ENCODE measurements at places on chromosomes 11 and 22. TPM values are rescaled to one million over a fixed set of nuclear protein-coding genes. Genes with fewer than 3 reads are reported as not detected.

- DNase-seq, result no peak
- H3K36me3 ChIP-seq, result no peaks in the 10 kb centered on the region
- H3K27me3 ChIP-seq, result no peaks in the 10 kb centered on the region
These were observed 23.6 kb downstream of the JRKL start for GRCh38 chr11:96413408-96413807.

Gene KDM4D
- not detected for total RNA-seq

DNA sequence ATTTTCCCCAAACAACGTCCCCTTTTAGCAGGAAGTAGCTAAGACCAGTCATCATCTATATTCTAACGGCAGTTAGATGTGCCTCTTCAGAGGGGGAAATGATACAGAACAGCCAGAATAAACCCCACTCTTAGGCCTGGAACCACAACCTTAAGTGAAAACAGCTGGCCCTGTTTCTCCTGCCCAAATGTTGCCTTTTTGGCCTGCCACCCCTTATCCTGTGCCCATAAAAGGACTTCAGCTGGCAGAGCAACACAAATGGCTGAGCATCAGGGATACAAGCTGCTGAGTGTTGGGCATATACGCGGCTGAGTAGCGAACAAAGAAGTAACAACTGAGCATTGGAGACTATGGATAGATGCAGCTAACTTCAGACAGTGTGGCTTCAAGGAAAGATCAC is 1491.4 kb downstream of the LRRC4C start:
- H3K27me3 ChIP-seq, result no peaks in the 10 kb centered on the region
- H3K4me3 ChIP-seq, result no peak overlapping the region
- H3K36me3 ChIP-seq, result no peaks in the 10 kb centered on the region
- H3K27ac ChIP-seq, result no peak overlapping the region
- DNase-seq, result no peak

Gene WNT11
- total RNA-seq, result 11.7 TPM

DNA sequence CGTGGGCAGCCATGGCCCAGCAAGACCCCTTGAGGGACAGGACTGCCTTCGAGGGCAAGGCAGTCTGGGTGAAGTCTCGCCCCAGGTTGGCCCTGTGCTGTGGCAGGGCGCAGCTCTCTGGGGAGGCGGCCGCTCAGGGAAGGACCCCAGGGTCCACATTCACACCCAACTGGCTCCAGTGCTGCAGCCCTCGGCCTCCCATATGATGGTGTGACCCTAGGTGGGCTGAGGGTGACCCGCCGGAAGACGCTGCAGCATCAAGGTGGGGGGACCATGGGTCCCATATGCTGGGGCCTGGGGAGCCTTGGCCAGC is 28.0 kb upstream of the CCDC188 start:
- DNase-seq, result no peak
- H3K27ac ChIP-seq, result no peak overlapping the region
- no peak overlapping the region for H3K4me3 ChIP-seq

- no peaks in the 10 kb centered on the region for H3K4me1 ChIP-seq
- H3K36me3 ChIP-seq, result peaks cover 14% of the 10 kb centered on the region
- DNase-seq, result no peak
- H3K27ac ChIP-seq, result no peak overlapping the region
- no peaks in the 10 kb centered on the region for H3K27me3 ChIP-seq
- no peak overlapping the region for H3K4me3 ChIP-seq
These were observed 194.9 kb downstream of the SWAP70 start for GRCh38 chr11:9858822-9859221.

Gene CASP1
- total RNA-seq, result not detected

GRCh38 chr11:126969865-126970479 is 30.6 kb downstream of the KIRREL3 start:
- no peak overlapping the region for H3K4me3 ChIP-seq
- no peak for DNase-seq
- H3K27ac ChIP-seq, result no peak overlapping the region
- no peaks in the 10 kb centered on the region for H3K36me3 ChIP-seq
- H3K4me1 ChIP-seq, result no peaks in the 10 kb centered on the region

GRCh38 chr22:35183917-35184316 is 73.4 kb upstream of the HMGXB4 start:
- no peak overlapping the region for H3K4me3 ChIP-seq
- no peak overlapping the region for H3K27ac ChIP-seq

- no peak overlapping the region for H3K4me3 ChIP-seq
- no peaks in the 10 kb centered on the region for H3K36me3 ChIP-seq
- no peaks in the 10 kb centered on the region for H3K27me3 ChIP-seq
- no peak for DNase-seq
These were observed 69.1 kb upstream of the CD82 start for GRCh38 chr11:44496391-44496790.

Gene PRG3
- not detected for total RNA-seq

DNA sequence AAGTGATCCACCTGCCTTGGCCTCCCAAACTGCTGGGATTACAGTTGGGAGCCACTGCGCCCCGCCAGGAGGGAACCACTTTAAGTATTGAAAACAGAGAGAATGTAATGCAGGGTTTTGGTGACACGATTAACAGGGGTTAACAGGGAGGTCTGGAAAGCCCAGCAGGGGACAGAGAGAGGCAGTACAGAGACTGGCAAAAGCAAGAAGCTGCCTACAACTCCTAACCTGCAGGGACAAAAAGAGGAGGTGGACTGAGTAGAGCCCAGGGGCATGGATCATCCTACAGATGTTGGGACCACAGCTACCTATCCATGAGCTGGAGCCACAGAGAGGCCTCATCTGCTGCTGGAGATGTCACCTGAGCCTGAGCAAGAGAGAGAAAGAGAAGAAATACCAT is 1.7 kb upstream of the SPINDOC start:
- no peaks in the 10 kb centered on the region for H3K27me3 ChIP-seq
- DNase-seq, result no peak
- H3K4me1 ChIP-seq, result peaks cover 3% of the 10 kb centered on the region
- peaks cover 5% of the 10 kb centered on the region for H3K36me3 ChIP-seq

DNA sequence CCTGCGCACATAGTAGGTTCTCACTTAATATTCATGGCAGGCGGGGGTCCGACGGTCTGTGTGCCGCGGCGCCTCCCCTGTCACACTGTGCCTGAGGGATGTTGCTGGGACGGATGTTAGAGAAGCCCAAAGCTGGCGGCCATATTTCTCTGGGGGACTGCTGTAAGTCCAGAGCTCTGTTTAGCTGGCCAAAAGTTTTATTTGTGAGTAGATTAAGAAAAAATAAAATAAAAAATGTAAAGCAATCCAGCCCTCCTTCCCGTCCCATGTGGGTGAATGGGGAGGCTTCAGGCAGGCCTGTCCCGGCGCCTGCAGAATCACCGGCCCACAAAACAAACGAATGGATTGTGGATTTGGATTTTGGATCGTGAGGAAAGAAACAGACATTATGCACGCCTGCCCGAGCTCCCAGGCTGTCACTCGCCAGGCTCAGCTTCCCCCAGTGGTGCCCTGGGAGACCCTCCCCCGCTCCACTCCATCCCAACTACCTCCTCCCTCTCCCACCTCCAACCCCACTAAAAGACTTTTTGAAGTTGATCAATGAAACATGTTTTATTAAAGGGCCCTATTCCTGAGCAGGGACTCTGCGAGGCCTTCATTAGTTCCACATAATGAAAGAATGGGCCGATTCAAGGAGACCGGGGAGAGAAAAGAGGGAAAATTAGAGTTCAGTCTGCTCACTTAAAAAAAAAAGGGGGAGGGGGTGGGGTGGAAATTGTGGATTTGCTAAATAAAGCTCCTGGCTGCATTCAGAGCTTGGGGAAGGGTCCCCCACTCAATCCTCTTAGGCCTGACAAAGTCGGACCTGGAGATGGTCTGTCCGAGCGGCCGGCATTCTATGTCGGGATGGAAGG is 20.4 kb upstream of the SCUBE1 start:
- H3K4me1 ChIP-seq, result no peaks in the 10 kb centered on the region
- H3K27ac ChIP-seq, result no peak overlapping the region

DNA sequence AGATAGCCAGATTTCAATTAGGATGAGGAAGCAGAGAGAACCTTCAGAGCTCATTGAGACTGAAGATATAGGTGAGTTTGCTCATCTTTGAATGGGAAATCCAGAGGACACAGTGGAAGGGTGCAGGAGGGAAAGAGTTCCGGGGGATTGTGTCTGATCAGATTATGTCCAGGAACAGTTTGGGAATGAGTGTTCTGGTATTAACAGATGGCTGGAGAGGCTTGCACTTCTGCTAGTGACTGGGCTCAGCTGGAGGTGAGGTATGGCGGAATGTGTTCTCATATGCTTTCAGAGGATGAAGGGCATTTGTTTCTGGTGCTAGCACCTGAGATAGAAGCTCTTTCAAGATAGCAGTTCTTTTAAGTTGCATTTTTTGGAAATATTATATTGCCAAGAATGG is 27.6 kb downstream of the ALKBH3 start:
- H3K36me3 ChIP-seq, result peaks cover 14% of the 10 kb centered on the region
- H3K27me3 ChIP-seq, result no peaks in the 10 kb centered on the region
- no peaks in the 10 kb centered on the region for H3K4me1 ChIP-seq
- DNase-seq, result no peak
- no peak overlapping the region for H3K4me3 ChIP-seq

Gene OR8G5
- not detected for total RNA-seq

GRCh38 chr11:128695539-128696221 is 1.8 kb downstream of the FLI1 start:
- H3K4me3 ChIP-seq, result peak overlapping the region; percentile 68
- H3K4me1 ChIP-seq, result peaks cover 12% of the 10 kb centered on the region
- no peak for DNase-seq

- H3K4me1 ChIP-seq, result peaks cover 7% of the 10 kb centered on the region
- no peaks in the 10 kb centered on the region for H3K36me3 ChIP-seq
- peak overlapping the region; percentile 75 for H3K4me3 ChIP-seq
- no peak for DNase-seq
These were observed 134.3 kb upstream of the C11orf58 start for GRCh38 chr11:16603890-16604793.

DNA sequence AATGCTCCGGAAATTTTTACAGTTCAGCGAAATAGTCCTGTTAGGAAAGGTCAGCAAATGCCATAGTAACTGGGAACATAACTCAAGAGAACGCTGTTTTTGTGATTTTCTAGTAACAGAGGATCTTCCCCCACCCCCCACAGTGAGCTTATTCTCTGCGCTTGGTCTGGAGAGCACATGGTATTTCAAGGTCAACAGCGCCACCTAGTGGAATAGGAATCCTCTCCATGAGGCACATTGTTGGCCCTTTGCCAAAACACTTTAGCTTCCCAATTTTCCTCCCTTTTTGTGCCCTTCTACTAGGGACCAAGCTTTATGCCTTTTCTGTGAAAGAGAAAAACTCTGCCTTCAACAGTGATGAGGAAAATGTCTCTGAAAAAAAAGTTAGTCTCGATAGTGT is 13.2 kb upstream of the OR4C12 start:
- no peak overlapping the region for H3K27ac ChIP-seq
- no peak overlapping the region for H3K4me3 ChIP-seq
- no peaks in the 10 kb centered on the region for H3K4me1 ChIP-seq
- DNase-seq, result no peak
- no peaks in the 10 kb centered on the region for H3K36me3 ChIP-seq

- H3K27me3 ChIP-seq, result no peaks in the 10 kb centered on the region
- H3K4me3 ChIP-seq, result no peak overlapping the region
- no peaks in the 10 kb centered on the region for H3K36me3 ChIP-seq
- no peak overlapping the region for H3K27ac ChIP-seq
- DNase-seq, result no peak
These were observed 24.7 kb upstream of the AKIP1 start for GRCh38 chr11:8886322-8886721.

DNA sequence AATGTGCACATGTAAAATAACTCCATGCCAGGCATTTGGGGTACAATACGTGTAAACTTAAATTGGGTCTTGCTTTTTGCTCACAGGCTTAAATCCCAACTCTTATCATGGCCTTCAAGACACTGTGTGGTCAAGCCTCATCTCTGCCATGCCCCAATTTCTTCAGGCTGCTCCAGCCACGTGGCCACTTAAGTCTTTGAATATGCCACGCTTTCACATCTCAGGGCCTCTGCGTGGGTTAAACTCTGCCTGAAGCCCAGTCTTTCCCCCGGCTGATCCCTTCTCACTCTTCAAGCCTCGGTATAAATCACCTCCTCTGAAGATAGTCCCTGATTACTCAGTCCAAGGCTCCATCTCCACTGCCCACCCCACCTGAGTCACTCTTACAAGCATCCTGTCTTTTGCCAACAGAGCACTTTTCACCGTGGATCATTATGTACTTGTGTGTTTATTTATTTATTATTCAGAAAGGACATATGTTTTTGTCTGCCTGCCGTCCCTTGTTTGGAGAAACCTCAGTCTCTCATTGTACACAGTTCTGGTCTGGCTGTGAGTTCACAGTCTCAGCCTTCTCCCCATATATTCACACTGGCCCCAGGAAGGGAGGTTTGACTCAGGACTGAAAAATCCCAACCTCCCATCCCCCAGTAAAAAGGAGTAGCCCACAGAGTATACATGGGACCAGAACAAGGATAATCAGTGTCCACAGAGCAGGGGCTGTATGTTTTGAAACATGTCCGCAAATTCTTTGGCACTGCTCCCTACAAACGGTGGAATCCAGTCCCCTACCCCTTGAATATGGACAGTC is 344.7 kb downstream of the MN1 start:
- no peak overlapping the region for H3K4me3 ChIP-seq
- H3K27me3 ChIP-seq, result no peaks in the 10 kb centered on the region
- H3K36me3 ChIP-seq, result no peaks in the 10 kb centered on the region
- H3K4me1 ChIP-seq, result no peaks in the 10 kb centered on the region
- DNase-seq, result no peak
- no peak overlapping the region for H3K27ac ChIP-seq

GRCh38 chr22:35324762-35325161 is 25.1 kb downstream of the TOM1 start:
- no peak overlapping the region for H3K4me3 ChIP-seq
- no peak overlapping the region for H3K27ac ChIP-seq
- H3K4me1 ChIP-seq, result no peaks in the 10 kb centered on the region
- H3K27me3 ChIP-seq, result no peaks in the 10 kb centered on the region
- no peak for DNase-seq

Gene CDC42BPG
- not detected for total RNA-seq

DNA sequence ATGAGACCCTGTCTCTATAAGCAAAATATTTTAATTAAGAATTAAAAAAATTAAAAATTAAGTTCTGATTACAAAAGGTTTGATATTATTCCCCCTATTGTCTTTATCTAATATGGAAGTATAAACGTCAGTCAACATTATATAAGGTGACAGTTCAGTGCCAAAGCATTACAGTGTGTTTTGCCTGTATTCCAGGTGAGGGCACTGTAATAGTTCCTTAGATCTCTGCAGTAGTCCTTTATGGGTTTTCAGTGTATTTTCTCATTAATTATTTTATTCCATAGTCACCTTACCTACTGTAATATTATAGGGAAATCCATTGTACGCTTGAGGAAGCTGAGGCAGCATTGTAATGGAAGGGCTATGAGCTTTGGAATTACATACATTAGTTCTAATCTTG is 33.0 kb downstream of the FAR1 start:
- DNase-seq, result no peak
- peaks cover 7% of the 10 kb centered on the region for H3K36me3 ChIP-seq
- no peak overlapping the region for H3K4me3 ChIP-seq
- H3K4me1 ChIP-seq, result no peaks in the 10 kb centered on the region
- H3K27ac ChIP-seq, result no peak overlapping the region

- no peak for DNase-seq
- no peak overlapping the region for H3K27ac ChIP-seq
These were observed 19.2 kb upstream of the TUB start for GRCh38 chr11:8061555-8062428.

Data from ascending aorta (tissue), 2 donors.